ENCODE measurements at places on chromosomes 12 and 14. TPM values are rescaled to one million over a fixed set of nuclear protein-coding genes. Genes with fewer than 3 reads are reported as not detected.
A peak's percentile ranks its signal among the peaks of the same experiment; 100 is the strongest.

Gene SLC38A4
- total RNA-seq, result 26.5 TPM

Gene IL31
- total RNA-seq, result not detected

Gene TRHDE
- not detected for total RNA-seq

Gene DYRK4
- total RNA-seq, result 25.2 TPM

Gene AKAP6
- 2.7 TPM for total RNA-seq

Gene C12orf50
- total RNA-seq, result not detected

- DNase-seq, result no peak
These were observed 47.2 kb upstream of the GARIN6 start for GRCh38 chr12:99600388-99600787.

- no peak for DNase-seq
These were observed 1168.4 kb downstream of the TMEM121 start for GRCh38 chr14:106694638-106695393.

GRCh38 chr12:70040141-70040540, 203.1 kb upstream of the CNOT2 start:
- no peak for DNase-seq

DNA sequence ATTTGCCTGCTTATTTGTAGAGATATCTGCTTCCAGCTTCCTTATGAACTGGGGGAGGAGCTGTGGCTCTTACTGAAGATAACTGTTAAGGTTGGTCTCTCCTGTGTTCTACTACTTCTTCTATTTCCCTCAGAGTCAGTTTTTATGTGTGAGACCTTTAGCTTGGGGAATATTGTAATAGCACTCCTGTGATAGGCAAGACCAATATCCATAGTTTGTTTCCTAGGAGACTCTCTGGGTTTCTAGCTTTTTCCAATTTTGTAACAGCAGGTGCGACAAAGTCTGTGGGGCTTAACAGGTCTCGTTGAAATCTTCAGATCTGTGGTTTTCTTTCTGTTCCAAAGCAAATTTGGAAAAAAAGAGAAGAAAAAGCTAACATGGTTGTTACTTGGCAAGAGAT, at the start of gene OR10G3:
OR10G3 (minus strand) TSS at position 101 of the 400 bp plus-strand sequence. CDS start 9,332 bp downstream, outside the sequence.
- no peak for DNase-seq

- peak; percentile 60 for DNase-seq
These were observed 631 bp downstream of the RESF1 start for GRCh38 chr12:31959701-31960391.

DNA sequence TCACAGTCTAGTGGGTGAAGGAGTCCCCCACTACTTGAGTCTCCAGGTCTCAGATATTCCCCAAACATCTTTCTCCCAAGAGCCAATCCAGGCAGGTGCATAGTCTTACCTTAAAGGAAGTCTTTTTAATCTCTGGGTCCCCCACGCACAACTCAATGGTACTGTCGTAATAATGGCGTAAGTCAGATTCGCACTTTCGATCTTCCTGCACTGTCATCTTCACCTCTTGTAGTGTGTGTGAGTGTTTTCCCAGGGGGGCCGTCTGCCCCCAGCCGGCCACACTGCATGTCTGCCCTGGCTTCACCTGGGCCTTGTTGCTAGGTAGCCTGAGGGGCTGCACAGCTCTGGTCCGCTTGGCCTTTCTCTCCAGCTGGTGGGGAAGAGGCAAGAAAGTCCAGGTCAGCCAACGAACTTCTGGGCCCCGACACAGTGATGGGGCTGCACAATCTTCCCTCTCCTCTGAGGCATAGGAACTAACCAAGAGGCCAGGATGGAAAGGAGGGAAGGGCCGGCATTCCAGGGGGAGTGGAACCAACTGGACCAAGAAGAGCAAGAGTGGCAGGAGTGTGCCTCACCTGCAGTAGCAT, 2.1 kb downstream of the GZMB start:
- no peak for DNase-seq

- DNase-seq, result no peak
These were observed 116.0 kb downstream of the NRXN3 start for GRCh38 chr14:78286210-78286609.

- no peak for DNase-seq
These were observed 7.7 kb downstream of the CLBA1 start for GRCh38 chr14:104993306-104993705.

DNA sequence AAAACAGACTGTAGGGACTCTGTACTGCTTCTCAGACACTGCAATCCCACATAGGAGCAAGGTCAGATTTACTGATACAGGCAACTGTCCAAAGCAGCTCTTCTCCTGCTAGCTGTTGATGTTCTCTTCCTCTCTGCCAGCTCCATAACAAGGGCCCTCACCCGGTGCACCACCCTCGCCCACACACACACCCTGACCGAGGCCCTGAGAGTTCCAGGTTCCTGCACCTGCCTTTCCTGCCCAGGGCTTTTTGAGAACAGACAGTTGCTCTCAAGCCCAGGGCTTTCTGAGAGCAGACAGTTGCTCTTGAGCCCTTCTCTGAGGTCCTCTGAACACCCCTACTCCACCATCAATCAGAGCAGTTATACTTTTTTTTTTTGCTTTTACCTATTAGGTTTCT, 233.8 kb upstream of the GARIN6 start:
- DNase-seq, result no peak

DNA sequence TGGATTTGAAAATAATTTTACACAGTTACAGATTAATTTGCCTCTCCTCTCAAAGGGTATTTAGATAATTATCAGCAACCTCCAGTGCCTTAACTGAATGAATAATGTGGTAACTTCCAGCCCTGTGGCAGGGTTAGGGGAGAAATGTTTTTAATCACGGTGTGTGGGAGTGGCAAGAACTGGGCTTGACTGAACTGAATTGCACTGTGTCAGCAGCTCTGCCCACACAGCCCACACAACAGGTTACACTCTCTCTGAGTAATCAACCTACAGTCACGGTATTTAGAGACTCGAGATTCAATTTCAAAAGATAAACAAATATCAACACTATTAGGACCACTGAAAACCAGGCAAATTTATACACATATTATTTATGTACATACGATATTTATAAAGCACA, 198.5 kb downstream of the KCNC2 start:
- DNase-seq, result no peak

Measured in LHCN-M2 (cell line).